ENCODE measurements at places on chromosomes 16 and 17. TPM values are rescaled to one million over a fixed set of nuclear protein-coding genes. Genes with fewer than 3 reads are reported as not detected.

DNA sequence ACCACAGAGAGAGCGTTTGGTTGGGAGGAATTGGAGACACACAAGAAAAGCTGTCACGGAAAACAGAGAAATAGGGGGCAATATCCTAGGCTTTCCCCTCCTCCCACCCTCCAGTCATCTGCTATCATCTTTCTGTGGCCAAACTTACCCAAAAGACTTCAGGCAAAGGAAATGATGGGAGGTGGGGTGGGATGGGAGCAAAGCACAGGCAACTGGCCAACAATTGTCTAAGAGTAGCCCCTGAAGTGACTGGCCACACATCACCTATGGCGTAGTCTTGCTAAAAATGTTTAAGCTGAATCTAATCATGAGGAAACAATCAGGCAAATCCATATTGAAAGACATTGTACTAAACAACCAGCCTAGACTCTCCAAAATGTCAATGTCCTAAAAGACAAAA is 46.9 kb upstream of the ALOX12 start:
- no peaks in the 10 kb centered on the region for H3K27me3 ChIP-seq
- H3K27ac ChIP-seq: no peak overlapping the region
- H3K36me3 ChIP-seq: no peaks in the 10 kb centered on the region
- DNase-seq: no peak
- no peak overlapping the region for H3K4me3 ChIP-seq

GRCh38 chr16:28104404-28104803 is 40.9 kb upstream of the GSG1L start:
- no peaks in the 10 kb centered on the region for H3K27me3 ChIP-seq
- no peak overlapping the region for H3K27ac ChIP-seq
- DNase-seq: no peak

Gene TEKT5
- total RNA-seq: not detected

GRCh38 chr17:56395787-56396186 is 197.7 kb upstream of the NOG start:
- no peaks in the 10 kb centered on the region for H3K36me3 ChIP-seq
- H3K4me1 ChIP-seq: no peaks in the 10 kb centered on the region
- no peak overlapping the region for H3K4me3 ChIP-seq
- no peak overlapping the region for H3K27ac ChIP-seq
- no peaks in the 10 kb centered on the region for H3K27me3 ChIP-seq

Gene CASKIN1
- 0.40 TPM for total RNA-seq

- no peaks in the 10 kb centered on the region for H3K27me3 ChIP-seq
- DNase-seq: no peak
- no peak overlapping the region for H3K27ac ChIP-seq
- no peak overlapping the region for H3K4me3 ChIP-seq
- no peaks in the 10 kb centered on the region for H3K36me3 ChIP-seq
- no peaks in the 10 kb centered on the region for H3K4me1 ChIP-seq
Observed at GRCh38 chr16:49994006-49994405, 31.0 kb upstream of the CNEP1R1 start.

DNA sequence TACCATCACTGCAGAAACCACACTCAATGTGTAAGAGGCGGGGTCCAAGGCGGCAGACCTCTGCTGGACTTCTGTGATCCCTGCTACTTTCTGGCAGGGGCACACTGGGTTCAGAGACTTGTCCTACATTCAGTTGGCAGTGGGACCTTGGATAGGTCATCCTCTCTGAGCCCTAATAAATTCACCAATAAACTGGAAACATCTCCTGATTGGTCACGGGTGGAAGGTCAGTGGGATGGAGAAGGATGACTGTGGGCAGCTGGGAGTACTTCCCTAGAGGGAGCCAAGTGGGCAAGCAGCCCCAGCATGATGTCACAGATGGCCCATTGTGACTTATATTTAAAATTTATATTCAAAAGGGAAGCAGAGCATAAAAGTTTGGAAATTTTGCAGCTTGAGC is 49.7 kb downstream of the RNF112 start:
- no peak overlapping the region for H3K27ac ChIP-seq
- no peak overlapping the region for H3K4me3 ChIP-seq
- no peaks in the 10 kb centered on the region for H3K36me3 ChIP-seq
- H3K4me1 ChIP-seq: peaks cover 9% of the 10 kb centered on the region
- peak; percentile 75 for DNase-seq

DNA sequence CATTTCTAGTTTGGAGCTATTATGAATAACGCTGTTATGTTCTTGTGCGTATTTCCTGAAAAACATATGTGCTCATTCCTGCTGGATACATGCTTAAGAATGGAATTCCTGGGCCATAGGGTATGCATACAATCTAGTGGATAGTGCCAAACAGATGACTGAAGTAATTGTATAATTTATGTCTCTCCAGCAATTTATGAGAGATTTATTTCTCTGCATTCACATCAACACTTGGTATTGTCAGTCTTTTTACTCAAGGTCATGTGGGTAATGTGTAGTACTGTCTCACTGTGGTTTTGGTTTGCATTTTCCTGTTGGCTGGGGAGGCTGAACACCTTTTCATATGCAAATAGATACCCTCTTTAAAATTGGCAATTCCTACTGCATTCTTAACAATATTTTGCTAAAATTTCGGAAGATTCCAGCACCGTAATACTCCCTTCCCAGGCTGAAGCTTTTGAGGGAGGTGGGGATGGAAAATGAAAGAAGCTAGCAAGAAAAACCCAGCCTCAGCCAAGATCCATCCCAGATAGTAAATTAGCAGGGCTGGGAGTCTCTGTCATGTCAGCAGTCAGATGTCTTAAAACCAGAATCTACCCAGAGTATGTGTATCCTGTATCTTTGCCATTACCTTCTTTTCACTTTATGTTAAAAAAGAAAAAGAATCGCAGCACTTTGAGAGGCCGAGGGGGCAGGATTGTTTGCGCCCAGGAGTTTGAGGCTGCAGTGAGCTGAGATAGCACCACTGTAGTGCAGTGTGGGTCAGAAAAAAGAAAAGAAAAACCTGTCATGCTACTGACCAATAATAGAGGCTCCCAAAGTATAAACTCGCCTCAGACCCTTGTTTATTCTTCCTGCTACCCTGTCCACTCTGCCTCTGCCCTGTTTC is 204.9 kb downstream of the LGALS9B start:
- DNase-seq: no peak
- H3K4me1 ChIP-seq: no peaks in the 10 kb centered on the region
- H3K27me3 ChIP-seq: no peaks in the 10 kb centered on the region
- no peak overlapping the region for H3K27ac ChIP-seq
- H3K36me3 ChIP-seq: no peaks in the 10 kb centered on the region

GRCh38 chr16:57482845-57483545 is 3.3 kb downstream of the DOK4 start:
- DNase-seq: peak; percentile 70
- no peak overlapping the region for H3K4me3 ChIP-seq
- H3K27me3 ChIP-seq: no peaks in the 10 kb centered on the region

DNA sequence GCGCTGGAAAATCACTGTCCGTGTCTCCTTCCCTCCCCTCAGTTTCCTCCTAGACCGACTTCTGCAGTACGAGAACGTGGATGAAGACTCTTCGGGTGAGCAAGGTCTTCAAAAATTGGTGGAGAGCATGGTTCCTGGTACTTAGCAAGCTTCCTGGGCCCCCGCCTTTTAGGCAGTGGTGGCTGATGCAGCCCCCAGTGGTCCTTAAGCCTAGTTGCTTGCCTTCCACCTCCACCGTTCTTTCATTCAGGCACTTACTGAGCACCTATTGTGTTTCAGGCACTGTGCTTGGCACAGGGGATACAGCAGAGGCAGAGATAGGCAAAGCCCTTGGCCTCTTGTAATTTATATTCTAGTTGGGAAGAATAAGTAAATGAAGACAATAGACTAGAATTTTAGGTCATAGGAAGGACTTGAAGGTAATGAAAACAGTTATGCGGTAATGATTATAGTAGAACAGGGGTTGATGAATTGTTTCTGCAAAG is 767 bp downstream of the INO80E start:
- no peaks in the 10 kb centered on the region for H3K27me3 ChIP-seq
- no peak overlapping the region for H3K27ac ChIP-seq
- no peak for DNase-seq
- H3K36me3 ChIP-seq: peaks cover 22% of the 10 kb centered on the region

DNA sequence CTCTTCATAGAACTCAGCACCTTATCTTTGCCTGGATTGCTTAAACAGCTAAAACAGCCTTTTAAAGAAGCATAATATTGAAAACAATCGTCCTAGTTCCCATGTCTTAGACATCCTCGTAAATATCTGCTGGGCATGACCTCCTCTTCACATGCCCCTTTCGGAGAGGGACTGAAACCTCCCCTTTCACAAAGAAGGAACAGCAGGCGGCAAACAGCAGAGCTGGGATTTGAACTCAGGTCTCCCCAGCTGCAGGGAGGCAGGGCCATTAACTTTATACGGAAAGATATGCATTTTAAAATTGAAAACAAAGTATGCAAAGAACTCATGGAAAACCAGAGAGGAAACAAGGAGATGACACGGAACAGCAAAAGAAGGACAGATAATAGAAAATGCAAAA is 249.9 kb downstream of the FOXL1 start:
- H3K36me3 ChIP-seq: no peaks in the 10 kb centered on the region
- no peaks in the 10 kb centered on the region for H3K4me1 ChIP-seq
- H3K4me3 ChIP-seq: no peak overlapping the region
- DNase-seq: no peak

DNA sequence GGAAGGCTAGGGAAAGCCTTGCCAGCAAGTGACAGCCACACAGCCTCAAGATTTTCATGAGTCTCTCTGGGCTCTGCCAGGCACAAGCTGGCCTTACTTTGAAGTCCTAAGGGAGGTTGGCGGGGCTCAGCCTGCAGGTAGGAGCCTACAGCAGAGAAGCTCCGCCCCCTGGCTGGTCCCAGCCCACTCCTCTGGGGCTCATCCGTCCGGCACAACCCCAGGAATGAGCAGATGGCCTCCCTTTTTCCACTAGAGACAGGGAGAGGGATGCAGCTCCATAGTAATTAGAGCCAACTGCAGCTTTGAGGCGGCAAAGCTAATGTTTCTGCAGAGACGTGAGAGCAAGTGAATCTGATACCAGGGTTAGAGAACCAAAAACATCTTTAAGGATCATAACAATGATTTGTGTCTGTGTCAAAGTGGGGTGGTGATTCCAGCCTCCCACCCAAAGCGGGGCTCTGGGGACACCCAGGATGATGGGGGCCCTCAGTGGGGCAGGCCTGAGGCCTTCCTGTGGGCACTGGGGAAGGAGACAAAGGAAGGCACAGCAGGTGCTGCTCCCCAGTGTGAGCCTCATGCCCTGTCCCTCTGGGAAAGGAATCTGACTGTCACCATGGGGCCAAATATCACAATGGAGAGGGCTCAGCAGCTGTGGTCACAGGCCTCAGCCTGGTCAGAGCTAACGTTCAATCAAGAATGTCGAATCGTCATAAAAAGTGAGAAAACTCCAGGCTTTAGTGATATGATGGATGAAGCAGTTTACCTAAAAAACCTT is 61.5 kb downstream of the RBFOX3 start:
- no peak overlapping the region for H3K27ac ChIP-seq
- H3K36me3 ChIP-seq: no peaks in the 10 kb centered on the region
- H3K4me3 ChIP-seq: no peak overlapping the region
- H3K4me1 ChIP-seq: no peaks in the 10 kb centered on the region
- DNase-seq: no peak
- no peaks in the 10 kb centered on the region for H3K27me3 ChIP-seq

Gene FSCN2
- total RNA-seq: 0.72 TPM

DNA sequence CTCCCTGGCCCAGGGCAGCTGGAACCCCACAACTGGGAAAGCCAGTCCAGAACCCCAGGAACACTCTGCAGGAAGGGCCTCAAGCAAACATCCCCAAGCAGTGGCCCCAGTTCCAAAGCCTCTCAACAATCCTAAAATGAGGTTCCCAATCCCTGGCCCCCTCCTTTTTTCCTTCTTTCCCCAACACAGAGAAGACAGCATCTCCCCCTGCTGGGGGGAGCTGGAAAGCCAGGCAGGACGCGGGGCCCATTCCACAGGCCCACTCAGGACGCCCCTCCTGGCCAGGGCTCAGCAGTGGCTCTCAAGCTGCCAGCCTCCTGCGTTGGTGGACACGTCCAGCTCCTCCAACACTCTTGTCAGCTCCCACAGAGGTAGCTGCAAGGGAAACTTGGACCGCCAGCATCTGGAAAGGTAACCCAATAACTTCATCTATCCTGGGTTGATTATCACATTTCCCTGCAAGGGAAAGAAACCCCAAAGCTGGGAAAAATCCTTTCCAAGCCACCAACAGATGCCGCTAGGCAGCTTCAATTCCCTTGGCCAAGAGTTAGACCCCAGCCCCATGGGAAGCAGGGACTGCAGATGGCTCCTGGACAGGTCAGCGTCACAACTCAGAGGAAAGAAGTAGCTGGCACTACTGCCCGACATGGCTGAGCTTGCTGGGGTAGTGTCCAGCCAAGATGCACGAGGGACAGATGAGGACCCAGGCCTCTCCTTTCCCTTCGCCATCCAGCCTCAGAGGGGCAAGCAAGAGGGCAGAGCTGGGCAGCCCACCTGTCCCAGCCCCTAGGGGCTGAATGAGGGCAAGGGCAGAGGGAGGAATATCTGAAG is 7.6 kb downstream of the HDAC5 start:
- peaks cover 16% of the 10 kb centered on the region for H3K4me1 ChIP-seq
- H3K4me3 ChIP-seq: no peak overlapping the region
- H3K27ac ChIP-seq: peak overlapping the region; percentile 12
- H3K36me3 ChIP-seq: no peaks in the 10 kb centered on the region

GRCh38 chr17:60139438-60140285 is 10.1 kb upstream of the CA4 start:
- H3K36me3 ChIP-seq: no peaks in the 10 kb centered on the region
- DNase-seq: peak; percentile 81
- H3K4me3 ChIP-seq: peak overlapping the region; percentile 20
- H3K4me1 ChIP-seq: peaks cover 36% of the 10 kb centered on the region
- peaks cover 33% of the 10 kb centered on the region for H3K27me3 ChIP-seq

DNA sequence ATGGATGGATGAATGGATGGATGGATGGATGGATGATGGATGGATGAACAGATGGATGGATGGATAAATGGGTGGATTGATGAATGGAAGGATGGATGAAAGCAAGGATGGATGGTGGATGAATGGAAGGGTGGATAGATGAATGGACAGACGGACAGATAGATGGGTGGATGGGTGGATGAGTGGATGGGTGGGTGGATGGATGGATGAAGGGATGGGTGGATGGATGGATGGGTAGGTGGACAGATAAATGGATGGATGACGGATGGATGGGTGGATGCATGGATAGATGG is 14.9 kb downstream of the SRL start:
- no peaks in the 10 kb centered on the region for H3K27me3 ChIP-seq
- no peak for DNase-seq
- no peaks in the 10 kb centered on the region for H3K36me3 ChIP-seq

DNA sequence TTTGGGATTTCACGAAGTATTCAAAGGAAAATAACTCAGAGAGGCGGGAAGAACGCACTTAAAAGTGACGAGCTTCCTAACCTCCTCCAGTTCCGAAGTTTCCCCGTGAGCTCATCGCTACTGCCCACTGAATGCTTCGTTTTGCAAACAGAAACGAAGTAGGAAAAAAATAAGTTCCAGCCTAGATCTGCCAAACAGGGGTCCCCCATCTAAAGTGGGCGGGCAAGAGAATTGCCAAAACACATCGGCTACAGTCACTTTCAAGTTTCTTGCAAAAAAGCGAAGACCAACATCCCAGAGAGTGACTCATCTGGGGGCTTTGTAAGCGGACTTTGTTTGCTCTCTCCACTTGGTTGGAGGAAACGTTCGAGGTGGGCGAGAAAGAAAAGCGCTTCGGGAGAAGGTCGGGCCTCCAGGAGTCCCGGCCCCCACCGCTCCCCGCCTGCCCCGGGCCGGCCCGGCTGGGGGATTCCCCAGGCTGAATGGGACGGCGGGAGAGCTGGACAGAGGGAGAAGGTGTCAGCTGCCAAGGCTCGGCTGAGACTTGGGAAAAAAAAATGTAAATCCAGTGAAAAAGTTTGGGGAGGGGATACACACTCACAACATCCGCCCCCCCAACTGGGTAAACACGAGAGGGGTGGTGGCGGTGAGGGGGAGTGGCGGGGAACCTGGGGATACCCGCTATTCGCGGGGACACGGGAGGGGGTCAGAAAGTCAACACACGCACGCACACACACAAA is 1.0 kb downstream of the VEZF1 start:
- H3K27me3 ChIP-seq: no peaks in the 10 kb centered on the region
- peak overlapping the region; percentile 19 for H3K4me3 ChIP-seq
- peak overlapping the region; percentile 96 for H3K27ac ChIP-seq
- peak; percentile 59 for DNase-seq
- no peaks in the 10 kb centered on the region for H3K36me3 ChIP-seq
